ENCODE measurements at places on chromosomes 1 and 21.

DNA sequence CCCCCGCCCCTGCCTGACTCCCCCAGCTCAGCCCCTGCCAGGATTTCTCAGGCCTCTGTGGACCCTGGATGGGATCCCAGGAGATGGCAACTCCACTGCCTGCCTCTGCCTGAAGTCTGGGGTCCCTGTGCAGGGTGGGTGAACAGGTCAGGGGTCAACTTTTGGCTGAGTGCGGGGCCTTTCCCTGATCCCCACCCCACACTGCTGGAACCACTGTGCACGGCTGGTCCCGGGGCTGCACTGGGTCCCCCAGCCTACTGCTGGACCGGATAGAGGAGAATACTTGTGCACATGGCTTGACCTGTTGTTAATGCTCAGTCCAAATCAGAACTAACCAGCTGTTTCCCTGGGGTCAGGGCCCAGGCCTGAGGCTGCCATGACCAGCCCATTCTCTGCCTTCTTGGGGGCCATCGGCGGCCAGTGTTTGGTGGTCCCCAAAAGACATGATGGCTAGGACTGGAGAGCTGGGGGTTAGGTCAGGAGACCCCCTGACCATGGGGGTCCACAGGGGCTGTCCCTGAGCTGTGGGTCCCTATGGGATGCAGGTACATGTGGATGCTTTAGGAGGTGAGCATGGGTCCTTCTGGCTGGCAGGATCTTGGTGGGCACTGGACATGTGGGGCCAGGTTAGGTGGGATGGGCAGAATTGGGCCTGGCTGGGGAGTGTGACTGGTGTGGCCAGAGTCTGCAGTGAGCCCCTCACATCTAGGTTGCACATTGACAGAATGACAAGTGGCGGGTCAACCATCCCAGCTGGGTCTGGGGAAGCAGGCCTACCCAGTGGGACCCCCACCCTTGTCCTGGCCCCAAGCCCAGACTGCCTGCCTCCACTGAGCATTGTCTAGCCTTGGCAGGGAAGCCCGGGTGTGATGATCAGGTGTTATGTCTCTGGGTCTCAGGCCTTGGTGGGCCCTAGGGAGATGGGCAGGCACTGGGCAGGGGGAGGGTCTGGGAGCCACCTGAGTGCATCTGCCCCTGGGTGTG, 19.0 kb upstream of the ZNF678 start:
- H3K27me3 ChIP-seq: no peaks in the 10 kb centered on the region
- peaks cover 21% of the 10 kb centered on the region for H3K4me1 ChIP-seq
- H3K36me3 ChIP-seq: no peaks in the 10 kb centered on the region
- no peak overlapping the region for H3K27ac ChIP-seq
- H3K4me3 ChIP-seq: no peak overlapping the region

DNA sequence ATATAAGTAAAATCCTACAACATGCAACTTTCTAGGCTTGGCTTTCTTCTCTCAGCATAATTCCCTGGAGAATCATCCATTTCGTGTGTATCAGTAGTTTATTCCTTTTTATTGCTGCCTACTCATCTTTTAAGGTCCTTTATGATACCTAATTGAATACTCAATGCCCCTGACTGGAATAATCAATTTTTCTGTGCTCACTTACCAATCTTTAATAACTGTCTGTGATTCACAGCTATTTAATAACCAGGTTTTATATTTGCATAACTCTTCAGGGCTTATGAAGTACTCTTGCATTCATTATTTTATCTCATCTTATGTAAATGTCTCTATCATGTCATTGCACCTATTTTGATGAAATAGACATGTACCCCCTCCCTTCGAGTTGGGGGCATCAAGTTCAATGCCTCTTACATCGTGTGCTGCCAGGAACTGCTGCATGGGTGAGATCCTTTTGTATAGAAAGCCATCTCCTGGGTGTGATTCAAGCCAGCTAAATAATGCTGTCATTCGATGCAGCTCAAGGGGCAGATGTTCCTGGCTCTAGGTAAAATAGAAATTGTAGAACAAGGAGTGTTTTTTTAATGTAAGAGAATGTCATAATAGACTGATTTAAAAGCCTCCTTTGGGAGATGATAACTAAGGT, 222.7 kb downstream of the SLC35F3 start:
- H3K4me1 ChIP-seq: no peaks in the 10 kb centered on the region
- no peak overlapping the region for H3K27ac ChIP-seq
- H3K36me3 ChIP-seq: no peaks in the 10 kb centered on the region

DNA sequence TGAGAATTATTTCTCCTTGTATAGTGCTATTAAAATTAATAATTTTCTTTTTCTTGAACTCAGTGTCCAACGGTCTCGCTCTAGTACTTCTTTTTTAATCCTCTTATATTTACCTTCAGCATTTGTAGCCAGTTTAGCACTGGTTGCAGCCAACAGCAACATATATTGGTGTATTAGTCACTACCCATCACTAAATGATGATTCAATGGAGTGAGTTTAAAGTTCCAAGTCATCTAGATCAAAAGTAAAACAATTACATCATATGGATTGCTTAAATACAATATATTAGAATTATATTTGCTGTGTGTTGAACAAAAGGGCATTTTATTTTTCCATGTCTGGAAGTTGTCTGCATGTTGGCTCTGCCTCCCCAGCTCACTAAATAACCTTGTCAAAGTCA, 591.8 kb downstream of the ADGRL2 start:
- no peak overlapping the region for H3K4me3 ChIP-seq
- no peaks in the 10 kb centered on the region for H3K4me1 ChIP-seq
- H3K27me3 ChIP-seq: no peaks in the 10 kb centered on the region
- no peak overlapping the region for H3K27ac ChIP-seq
- no peak for DNase-seq

- DNase-seq: no peak
- no peak within 1 kb of the TSS for H3K27ac ChIP-seq
- H3K27me3 ChIP-seq: peaks cover 58% of the 10 kb centered on the region
- peaks cover 31% of the 10 kb centered on the region for H3K4me1 ChIP-seq
- H3K4me3 ChIP-seq: peak within 1 kb of the TSS; percentile 37
- no peaks in the 10 kb centered on the region for H3K36me3 ChIP-seq
Observed at GRCh38 chr1:118988186-118989005, at the start of gene TBX15. Gene TBX15 (minus strand): TSS chr1:118988343. CDS start chr1:118987795, 548 bp downstream.

DNA sequence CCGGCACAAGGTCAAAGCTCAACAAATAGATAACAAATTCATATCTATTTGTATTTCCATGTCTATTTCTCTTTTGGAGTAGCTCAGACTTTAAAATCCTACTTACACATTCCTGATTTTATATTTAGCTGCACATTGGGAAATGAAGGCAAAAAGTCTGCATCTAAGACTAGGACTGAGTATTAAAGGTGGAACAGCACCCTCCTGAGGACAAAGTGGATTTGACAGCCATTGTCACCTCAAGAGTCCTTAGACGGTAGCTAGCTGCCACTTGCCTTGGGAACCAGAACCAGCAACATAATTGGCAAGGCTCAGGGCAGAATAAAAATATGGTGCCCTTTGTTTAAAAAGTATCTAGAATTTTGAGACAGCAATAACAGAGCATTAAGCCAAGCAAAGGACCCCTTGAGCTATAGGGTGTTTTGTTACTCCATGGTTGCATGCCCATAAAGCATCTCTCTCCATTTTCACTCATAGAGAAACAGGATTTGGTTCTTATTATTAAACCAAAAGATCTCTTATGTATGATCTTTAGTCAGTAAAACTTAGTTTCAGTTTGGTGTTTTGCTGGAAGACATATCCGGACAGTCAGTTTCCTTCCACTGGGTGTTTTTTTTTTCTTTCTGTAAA, 30.0 kb upstream of the SGIP1 start:
- H3K4me1 ChIP-seq: no peaks in the 10 kb centered on the region
- no peaks in the 10 kb centered on the region for H3K36me3 ChIP-seq
- no peak overlapping the region for H3K4me3 ChIP-seq
- DNase-seq: peak; percentile 73
- H3K27ac ChIP-seq: no peak overlapping the region

DNA sequence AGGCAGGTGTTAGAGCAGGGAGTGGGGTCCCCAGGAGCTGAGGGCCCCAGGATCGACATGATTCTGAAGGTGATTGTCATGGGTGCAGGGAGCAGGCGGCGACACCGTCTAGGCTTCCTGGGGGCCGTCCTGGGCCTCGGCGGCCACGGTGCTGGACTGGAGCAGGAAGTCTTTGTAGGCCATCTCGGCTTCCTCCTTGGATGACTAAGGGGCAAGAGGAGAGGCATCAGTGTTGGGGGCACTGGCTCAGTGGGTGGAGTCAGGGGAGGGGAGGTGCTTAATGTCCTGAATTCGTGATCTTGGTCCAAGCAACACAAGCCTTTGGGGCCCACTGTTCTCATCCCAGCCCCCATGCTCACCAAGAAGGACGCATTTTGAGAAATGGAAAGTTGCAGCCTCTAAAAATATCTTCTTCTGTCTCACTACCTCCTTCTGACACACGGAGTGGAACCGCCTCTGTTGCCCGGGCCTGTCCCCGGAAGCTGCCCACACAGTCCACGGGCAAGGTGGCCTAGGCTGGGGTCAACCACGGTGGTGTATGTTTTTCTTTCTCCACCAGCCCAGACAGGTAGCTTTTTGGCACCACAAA, 8.6 kb upstream of the FCMR start:
- DNase-seq: peak; percentile 16
- H3K27me3 ChIP-seq: no peaks in the 10 kb centered on the region
- no peak overlapping the region for H3K4me3 ChIP-seq
- H3K27ac ChIP-seq: no peak overlapping the region
- no peaks in the 10 kb centered on the region for H3K36me3 ChIP-seq
- peaks cover 4% of the 10 kb centered on the region for H3K4me1 ChIP-seq

- H3K4me3 ChIP-seq: peak overlapping the region; percentile 7
- peaks cover 29% of the 10 kb centered on the region for H3K4me1 ChIP-seq
- H3K27me3 ChIP-seq: no peaks in the 10 kb centered on the region
- no peak overlapping the region for H3K27ac ChIP-seq
- DNase-seq: no peak
- peaks cover 39% of the 10 kb centered on the region for H3K36me3 ChIP-seq
Observed at GRCh38 chr1:46406881-46407608, 12.9 kb downstream of the FAAH start.

DNA sequence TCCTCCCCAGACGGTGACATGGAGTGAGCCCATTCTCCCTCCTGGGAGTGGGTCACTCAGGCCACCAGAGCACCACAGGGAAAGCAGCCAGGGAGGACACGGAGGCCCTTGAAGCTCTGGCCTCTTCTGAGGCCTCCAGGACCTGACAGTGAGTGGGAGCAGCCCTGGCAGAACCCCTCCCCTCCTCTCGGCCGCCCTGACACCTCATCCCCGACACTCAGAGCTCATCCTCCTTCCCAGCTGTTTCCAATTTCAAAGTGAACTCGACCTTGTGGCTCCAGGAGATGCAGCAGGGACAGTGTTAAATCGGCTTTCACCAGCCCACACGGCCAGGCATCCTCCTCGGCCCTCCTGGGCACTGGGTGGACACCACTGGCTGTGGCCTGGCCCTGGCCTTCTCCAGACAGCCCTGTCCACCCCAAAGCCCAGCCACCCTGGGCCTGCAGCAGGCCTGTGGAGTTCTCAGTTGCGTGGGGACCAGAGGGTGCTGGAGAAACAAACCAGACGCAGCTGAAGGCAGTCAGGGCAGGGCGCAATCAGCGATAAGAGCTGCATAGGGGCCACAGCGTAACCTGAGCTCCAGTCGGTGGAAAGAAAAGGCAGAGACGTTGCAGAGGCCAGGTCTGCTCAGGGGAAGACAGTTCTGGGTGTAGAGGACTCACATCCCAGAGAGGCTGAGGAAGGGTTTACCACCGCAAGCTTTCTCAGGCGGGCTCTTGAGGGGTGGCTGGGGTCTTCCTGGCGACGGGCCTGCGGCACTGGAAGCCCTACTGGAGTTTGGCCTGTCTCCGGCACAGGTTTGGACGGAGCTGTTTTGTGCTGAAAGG, 27.1 kb downstream of the FTCD start:
- DNase-seq: peak; percentile 55
- H3K4me1 ChIP-seq: no peaks in the 10 kb centered on the region
- H3K27ac ChIP-seq: no peak overlapping the region
- no peaks in the 10 kb centered on the region for H3K27me3 ChIP-seq

DNA sequence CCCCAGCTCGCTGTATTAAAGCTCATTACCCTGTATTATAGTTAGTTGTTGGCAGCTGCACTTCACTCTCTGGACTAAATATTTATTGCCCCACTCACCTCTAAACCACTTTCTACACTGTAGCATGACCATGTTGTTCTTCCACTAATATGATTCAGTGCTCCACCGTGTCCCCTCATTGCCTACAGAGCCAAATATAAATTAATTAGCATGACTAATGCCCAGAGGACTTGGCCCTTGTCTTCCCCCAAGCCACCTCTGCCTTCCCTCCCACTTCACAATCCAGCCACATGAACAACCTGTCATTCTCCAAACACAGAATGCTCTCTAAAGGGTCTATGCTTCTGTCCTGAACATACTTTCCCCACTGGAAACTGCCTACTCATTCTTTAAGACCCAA, 276.5 kb downstream of the PLPP3 start:
- no peak overlapping the region for H3K27ac ChIP-seq
- no peak overlapping the region for H3K4me3 ChIP-seq
- no peaks in the 10 kb centered on the region for H3K27me3 ChIP-seq
- no peak for DNase-seq
- no peaks in the 10 kb centered on the region for H3K4me1 ChIP-seq
- no peaks in the 10 kb centered on the region for H3K36me3 ChIP-seq

DNA sequence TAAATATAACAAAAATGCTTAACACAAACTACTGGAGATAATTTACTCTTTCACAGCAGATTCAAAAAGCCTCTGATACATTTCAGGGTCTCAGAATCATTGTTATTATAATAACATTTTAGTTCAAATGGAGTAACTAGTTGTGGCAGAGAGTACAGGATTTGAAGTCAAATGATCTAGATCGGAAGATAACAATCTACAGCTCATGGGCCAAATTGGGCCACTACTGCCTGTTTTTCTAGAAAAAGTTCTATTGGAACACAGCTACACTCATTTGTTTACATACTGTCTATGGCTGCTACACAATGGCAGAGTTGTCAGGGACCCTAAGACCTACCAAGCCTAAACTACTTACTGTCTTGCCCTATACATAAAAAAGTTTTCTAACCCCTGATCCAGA, 63.6 kb downstream of the ELAVL4 start:
- H3K4me3 ChIP-seq: no peak overlapping the region
- DNase-seq: no peak
- H3K36me3 ChIP-seq: no peaks in the 10 kb centered on the region
- H3K27ac ChIP-seq: no peak overlapping the region
- no peaks in the 10 kb centered on the region for H3K4me1 ChIP-seq
- H3K27me3 ChIP-seq: no peaks in the 10 kb centered on the region

- H3K36me3 ChIP-seq: peaks cover 43% of the 10 kb centered on the region
- H3K4me3 ChIP-seq: peak overlapping the region; percentile 18
- DNase-seq: no peak
- H3K4me1 ChIP-seq: peaks cover 54% of the 10 kb centered on the region
- no peak overlapping the region for H3K27ac ChIP-seq
Observed at GRCh38 chr1:46612937-46613660, 3.5 kb downstream of the MOB3C start.

- no peak overlapping the region for H3K27ac ChIP-seq
- H3K27me3 ChIP-seq: no peaks in the 10 kb centered on the region
- H3K36me3 ChIP-seq: no peaks in the 10 kb centered on the region
- no peak overlapping the region for H3K4me3 ChIP-seq
Observed at GRCh38 chr1:85373378-85373708, 91.6 kb downstream of the DDAH1 start.

GRCh38 chr1:42422737-42423136, 33.1 kb downstream of the ZMYND12 start:
- H3K36me3 ChIP-seq: no peaks in the 10 kb centered on the region
- no peaks in the 10 kb centered on the region for H3K27me3 ChIP-seq
- H3K4me3 ChIP-seq: no peak overlapping the region
- H3K4me1 ChIP-seq: peaks cover 21% of the 10 kb centered on the region
- DNase-seq: no peak
- peak overlapping the region; percentile 88 for H3K27ac ChIP-seq

- no peaks in the 10 kb centered on the region for H3K36me3 ChIP-seq
- no peak overlapping the region for H3K27ac ChIP-seq
- H3K4me3 ChIP-seq: no peak overlapping the region
- H3K27me3 ChIP-seq: no peaks in the 10 kb centered on the region
- H3K4me1 ChIP-seq: peaks cover 18% of the 10 kb centered on the region
Observed at GRCh38 chr1:234889643-234890042, 239.0 kb downstream of the TOMM20 start.
